ENCODE measurements at places on chromosomes 12 and 14.

GRCh38 chr12:122141911-122142725 is 31.9 kb downstream of the IL31 start:
- DNase-seq: no peak

GRCh38 chr12:111034886-111035577 is 114.7 kb upstream of the MYL2 start:
- DNase-seq: no peak

DNA sequence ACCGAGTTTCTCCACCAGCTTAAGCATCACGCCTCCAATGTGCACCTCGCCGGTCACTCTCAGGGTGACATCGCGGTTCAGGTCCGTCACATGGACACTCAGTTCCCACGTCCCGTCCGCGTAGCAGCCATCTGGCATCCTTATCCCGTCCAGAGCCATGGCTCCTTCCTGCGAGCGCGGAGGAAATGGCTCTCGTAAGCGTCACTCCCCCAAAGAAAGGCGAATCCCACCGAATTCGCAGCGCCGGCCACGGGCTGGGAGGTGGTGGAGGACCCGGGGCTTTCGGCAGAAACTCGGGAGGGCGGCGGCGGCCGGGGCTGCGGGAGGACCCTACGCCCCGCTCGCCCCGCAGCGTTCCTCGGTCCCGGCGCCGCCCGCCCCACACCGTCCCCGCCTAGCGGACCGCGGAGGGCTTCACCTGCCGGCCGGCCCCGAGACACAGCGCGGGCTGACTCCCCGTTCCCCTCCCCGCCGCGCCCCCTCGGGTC is 396 bp downstream of the FERMT2 start:
- peak; percentile 26 for DNase-seq

- no peak for DNase-seq
These were observed 15.0 kb downstream of the CCND2 start for GRCh38 chr12:4288296-4289131.

- DNase-seq: no peak
These were observed 10.9 kb downstream of the HDAC7 start for GRCh38 chr12:47808574-47809365.

- DNase-seq: no peak
These were observed 484 bp downstream of the RIC8B start for GRCh38 chr12:106774808-106775524.

DNA sequence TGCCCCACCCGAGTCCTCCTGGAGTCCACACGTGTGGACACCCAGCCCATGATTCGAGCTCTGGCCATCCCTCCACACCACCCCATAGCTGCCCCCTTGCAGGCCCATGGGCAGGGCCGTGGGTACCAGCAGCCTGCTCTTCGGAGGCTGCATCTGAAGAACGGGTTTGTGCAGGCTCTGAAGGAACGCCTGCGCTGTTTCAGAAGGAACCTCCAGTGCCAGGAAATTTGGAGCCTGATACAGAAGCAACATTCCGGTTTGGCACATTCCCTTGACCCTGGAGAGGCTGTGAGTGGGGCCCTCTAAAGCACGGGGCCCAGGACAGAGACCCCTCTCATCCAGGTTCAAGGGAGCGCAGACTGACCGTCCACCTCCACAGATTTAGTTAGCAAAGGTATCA is 57.0 kb downstream of the ZNF664 start:
- DNase-seq: no peak

GRCh38 chr12:1822699-1823098 is 2.3 kb downstream of the LRTM2 start:
- DNase-seq: no peak

GRCh38 chr12:92995258-92995903 is 66.3 kb upstream of the EEA1 start:
- no peak for DNase-seq

GRCh38 chr12:93126069-93126474 is 197.0 kb upstream of the EEA1 start:
- DNase-seq: no peak

GRCh38 chr14:58313699-58314098 is 15.3 kb downstream of the ARID4A start:
- DNase-seq: no peak

- no peak for DNase-seq
These were observed 59.4 kb downstream of the TSPAN11 start for GRCh38 chr12:30985814-30986452.

DNA sequence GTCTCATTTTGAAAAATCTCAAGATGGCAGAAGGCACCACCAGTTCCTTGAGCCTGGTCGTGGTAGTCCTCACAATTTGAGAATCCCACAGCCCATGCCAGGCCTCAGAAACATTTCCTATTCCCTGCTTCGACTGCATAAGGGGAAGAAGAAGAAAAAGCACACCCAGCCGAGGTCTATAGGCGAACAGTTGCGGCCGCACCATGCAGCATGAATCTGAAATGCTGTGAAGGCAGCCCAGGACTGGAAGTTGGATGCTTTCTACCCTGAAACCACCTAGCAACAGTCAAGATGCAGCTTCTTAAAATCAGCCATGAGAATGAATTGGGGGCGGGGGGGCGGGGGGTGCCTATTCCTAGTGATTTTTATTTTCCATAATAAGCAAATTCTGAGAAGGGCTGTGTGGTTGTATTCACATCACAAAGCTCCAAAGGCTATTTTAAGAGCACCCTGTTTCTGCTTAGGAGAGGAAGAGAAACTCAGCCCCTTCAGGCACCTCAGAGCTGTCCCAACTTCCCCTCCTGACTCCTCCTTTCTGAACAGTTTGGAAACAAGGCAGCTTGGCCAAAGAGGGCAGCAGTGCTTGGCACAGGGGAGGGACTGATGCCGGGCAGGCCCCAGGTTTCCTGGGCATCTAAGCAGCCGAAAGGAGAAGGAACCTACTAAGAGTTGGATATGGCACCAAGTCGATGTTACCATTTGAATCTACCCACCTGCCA is 172.5 kb upstream of the FOXN3 start:
- no peak for DNase-seq

DNA sequence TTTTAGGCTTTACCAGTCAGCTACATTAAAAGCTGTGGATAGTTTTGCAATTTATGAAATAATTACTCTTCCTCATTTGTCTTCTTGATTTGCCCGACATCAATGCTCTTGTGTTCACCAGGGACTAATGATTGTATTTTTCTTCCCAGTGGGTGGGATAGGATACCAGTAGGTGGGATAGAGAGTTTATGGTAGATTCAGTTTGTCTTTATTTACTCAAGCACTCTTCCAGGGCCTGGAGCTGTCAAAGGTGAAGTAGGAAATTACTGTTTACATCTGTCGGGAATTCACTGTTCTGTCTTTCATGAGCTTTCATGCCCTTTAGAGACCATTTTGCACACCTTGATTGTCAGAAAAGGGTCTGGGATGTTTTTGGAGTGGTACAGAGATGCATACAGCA is 36.6 kb downstream of the ETV6 start:
- DNase-seq: no peak

GRCh38 chr14:91324606-91325575 is 80.4 kb upstream of the GPR68 start:
- DNase-seq: no peak

- no peak for DNase-seq
These were observed 4.0 kb upstream of the SLC22A17 start for GRCh38 chr14:23356662-23357061.

- DNase-seq: peak; percentile 28
These were observed 89.0 kb downstream of the AKAP6 start for GRCh38 chr14:32417956-32418552.

GRCh38 chr12:121284551-121285390 is 11.7 kb downstream of the CAMKK2 start:
- no peak for DNase-seq
